Activated T-cell treated with anti-CD3 and anti-CD28 coated beads for 24 hours (primary cell): ENCODE measurements at places on chromosomes 16 and 17.

DNA sequence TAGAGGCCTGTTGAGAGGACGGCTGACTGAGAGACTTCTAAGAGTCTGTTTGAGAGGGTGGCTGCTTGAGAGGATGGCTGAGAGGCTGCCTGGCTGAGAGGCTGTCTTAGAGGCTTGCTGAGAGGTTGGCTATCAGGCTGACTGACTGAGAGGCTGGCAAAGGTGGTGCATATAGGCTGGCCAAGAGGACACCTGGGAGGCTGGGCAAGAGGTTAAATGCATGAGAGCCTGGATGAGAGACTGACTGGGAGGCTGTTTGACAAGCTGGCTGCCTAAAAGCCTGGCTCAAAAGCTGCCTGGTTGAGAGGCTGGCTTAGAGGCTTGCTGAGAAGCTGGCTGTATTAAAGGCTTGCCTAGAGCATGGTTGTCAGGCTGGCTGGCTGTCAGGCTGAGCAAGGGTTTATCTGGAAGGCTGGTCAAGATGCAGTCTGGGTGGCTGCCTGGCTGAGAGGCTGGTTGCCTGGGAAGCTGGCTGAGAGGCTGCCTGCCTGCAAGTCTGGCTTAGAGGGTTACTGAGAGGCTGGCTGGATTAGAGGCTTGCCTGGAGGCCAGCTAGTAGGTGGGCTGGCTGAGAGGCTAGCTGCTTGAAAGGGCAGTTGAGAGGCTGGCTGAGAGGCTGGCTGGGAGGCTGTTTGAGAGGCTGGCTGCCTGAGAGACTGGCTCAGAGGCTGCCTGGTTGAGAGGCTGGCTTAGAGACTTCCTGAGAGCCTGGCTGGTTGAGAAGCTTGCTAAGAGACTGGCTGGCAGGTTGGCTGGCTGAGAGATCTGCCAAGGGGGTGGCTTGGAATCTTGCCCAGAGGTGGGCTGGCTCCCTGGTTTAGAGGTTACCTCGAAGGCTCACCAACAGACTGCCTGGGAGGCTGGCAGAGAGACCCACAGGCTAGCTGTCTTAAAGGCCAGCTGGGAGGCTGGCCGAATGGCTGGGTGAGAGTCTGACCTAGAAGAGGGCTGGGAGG is 38.3 kb upstream of the ACSM2B start:
- no peak for DNase-seq

DNA sequence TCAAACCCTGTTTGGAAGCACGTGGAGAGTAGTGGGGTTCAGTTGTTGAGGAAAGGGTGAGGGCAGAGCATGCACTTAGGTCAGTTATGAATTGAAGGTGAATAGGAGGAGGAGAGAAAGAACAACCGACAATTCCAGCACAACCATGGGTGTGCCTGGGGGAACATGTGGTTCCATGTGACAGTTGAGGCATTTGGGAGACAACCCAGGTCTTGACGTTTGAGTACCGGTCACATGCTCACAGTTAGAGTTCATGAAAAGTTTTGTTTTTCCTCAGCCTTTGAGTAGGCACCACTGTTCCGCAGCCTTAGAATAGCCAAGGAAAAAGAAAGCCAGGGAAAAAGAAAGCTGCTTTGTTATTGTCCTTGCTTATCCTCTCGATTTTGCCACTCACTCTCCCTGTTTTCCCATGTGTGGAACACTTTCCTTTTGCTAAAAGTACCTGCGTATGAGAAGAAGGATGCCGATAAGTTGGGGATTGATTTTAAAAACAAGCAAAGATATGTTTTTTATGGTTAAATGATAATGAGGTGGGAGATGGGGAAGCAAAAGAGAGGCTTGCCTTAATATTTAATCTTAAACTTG is 25.6 kb upstream of the ABCC11 start:
- no peak for DNase-seq

DNA sequence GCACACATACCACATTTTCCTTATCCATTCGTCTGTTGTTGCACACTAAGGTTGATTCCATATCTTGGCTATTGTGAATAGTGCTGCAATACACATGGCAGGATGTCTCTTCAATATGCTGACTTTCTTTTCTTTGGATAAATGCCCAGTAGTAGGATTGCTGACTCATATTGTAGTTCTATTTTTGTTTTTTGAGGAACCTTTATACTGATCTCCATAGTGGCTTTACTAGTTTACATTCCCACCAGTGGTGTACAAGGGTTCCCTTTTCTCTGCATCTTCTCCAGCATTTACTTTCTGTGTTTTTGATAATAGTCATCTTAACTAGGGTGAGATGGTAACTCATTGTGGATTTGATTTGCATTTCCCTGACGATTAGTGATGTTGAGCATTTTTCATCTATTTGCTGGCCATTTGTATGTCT is 118.1 kb downstream of the STXBP4 start:
- DNase-seq = no peak

GRCh38 chr17:199191-199604 is 17.7 kb upstream of the DOC2B start:
- no peak for DNase-seq

- no peak for DNase-seq
Observed at GRCh38 chr16:57539072-57539796, 2.9 kb upstream of the CCDC102A start.
